ENCODE measurements at places on chromosomes 2 and 18.

- DNase-seq = no peak
These were observed 87.9 kb downstream of the RAD51AP2 start for GRCh38 chr2:17430326-17430725.

- DNase-seq = no peak
These were observed 6.3 kb downstream of the KIAA2012 start for GRCh38 chr2:202079310-202079709.

- no peak for DNase-seq
These were observed 34.0 kb upstream of the SESTD1 start for GRCh38 chr2:179298666-179299065.

GRCh38 chr18:26228562-26229260 lies 2.5 kb downstream of the TAF4B start:
- no peak for DNase-seq

DNA sequence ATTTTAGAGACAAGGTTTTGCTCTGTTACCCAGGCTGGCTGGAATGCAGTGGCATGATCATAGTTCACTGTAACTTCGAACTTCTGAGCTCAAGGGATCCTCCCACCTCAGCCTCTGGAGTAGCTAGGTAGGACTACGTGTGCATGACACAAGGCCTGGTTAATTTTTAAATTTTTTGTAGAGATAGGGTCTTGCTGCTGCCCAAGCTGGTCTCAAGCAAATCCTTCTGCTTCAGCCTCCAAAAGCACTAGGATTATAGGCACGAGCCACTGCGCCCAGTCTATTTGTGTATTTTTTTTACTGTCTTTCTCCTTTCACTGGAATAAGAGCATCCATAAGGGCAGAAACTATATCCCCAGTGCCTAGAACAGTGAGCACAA lies 89.3 kb downstream of the PLEKHM3 start:
- no peak for DNase-seq

DNA sequence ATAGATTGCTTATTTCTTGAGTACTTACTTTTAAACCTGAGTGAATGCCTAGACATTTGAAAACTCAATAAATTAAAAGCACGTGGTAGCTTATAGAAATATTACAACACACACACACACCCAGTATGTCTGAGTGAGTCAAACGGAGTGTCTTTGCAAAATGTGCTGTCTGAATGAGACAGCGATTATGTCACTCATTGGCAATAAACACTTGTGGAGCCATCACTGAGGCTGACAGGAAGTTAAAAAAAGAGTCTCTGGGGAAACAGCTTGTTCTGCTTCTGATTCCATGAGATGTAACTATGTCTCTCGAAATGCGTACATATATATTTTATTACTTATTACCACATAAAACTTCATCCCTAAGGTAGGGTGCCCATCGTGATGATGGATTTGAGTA lies 22.3 kb upstream of the VPS4B start:
- peak; percentile 81 for DNase-seq

GRCh38 chr2:5515693-5516092 lies 176.5 kb upstream of the SOX11 start:
- no peak for DNase-seq

- no peak for DNase-seq
These were observed 10.9 kb downstream of the ALK start for GRCh38 chr2:29910465-29910864.

DNA sequence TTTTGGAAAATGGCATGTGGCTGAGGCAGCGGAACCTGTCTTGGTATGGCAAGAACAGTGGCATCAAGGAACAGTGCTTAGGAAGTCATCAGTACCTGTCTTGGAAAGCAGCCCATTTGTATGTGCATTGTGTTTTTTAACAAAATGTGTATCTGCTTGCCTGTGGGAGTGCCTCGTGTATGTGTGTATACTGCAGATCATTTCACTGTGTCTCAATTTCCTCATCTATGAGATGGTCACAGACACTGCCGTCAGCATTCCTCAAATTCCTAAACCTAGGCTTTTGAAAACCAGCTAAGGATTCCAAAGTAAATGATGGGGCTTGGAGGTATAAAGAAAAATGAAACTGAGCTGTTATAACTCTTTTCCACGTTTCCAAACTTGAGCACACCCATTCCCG lies 441.3 kb downstream of the RND3 start:
- no peak for DNase-seq

DNA sequence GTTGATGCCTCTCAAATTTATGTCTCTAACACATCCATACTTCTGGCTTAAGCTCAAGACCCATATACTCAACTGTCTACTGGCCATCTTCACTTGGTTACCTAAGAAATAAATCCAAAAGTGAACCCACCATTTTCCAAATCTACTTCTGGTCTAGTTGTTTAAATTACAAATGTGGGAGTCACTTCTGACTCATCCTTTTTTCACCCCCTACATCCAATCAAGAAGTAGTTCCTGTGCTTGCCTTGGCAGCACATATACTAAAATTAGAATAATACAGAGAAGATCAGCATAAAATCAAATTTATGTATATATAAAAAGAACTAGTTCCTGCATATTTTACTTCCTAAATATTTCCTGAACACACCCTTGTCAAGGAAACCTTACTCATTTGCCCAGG lies 53.6 kb downstream of the STRN start:
- DNase-seq = no peak

DNA sequence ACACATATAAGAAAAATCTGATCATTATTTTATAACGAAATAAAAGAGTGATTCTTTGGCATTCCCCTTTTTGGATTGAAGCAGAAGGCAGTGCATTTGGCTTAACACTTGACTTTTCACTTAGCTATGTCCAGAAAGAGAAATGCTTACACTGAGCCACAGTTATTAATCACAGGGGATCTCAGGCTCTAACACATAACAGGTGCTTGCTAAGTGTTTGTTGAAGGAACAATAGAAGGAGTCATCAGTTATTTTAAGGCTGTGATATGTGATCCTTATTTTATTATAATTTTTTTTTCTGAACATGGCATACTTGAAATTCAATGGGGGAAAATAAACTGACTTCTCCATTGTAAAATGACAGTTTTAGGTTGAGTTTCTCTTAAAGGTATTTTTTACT lies 209.5 kb downstream of the UBE2E3 start:
- DNase-seq = no peak

- no peak for DNase-seq
These were observed 71.9 kb downstream of the BIN1 start for GRCh38 chr2:127034883-127035611.

GRCh38 chr2:145146691-145147090 lies 626.8 kb upstream of the ZEB2 start:
- no peak for DNase-seq

GRCh38 chr2:231360881-231361371 lies 34.6 kb upstream of the B3GNT7 start:
- peak; percentile 80 for DNase-seq

GRCh38 chr2:47346-47725 lies 1.0 kb upstream of the FAM110C start:
- DNase-seq = no peak

GRCh38 chr2:37708146-37708545 lies 36.7 kb upstream of the CDC42EP3 start:
- peak; percentile 29 for DNase-seq

- DNase-seq = no peak
These were observed 67.3 kb downstream of the NDUFA10 start for GRCh38 chr2:239957681-239958472.

DNA sequence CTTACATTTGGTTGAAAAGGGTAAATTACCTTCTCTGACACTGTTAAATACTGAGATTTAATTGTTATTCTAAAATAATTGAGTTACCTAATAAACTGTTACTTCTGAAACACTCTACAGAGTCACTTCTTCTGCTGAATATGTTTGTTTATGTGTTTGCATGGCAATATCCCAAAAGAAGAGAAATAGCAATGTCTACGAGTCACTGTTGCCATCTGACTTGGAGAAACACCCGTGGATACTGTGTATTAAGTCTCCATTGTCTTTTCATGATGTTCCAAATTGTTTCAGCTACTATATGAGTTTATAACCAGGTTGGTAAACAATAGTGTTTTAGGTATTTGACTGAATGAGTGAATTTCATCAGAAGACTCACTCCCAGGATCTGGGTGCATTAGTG lies 754.2 kb upstream of the ID2 start:
- no peak for DNase-seq

GRCh38 chr2:238974501-238975166 lies 126.7 kb downstream of the TWIST2 start:
- DNase-seq = no peak

- DNase-seq = peak; percentile 41
These were observed 303.6 kb downstream of the SLC8A1 start for GRCh38 chr2:40148334-40148733.

DNA sequence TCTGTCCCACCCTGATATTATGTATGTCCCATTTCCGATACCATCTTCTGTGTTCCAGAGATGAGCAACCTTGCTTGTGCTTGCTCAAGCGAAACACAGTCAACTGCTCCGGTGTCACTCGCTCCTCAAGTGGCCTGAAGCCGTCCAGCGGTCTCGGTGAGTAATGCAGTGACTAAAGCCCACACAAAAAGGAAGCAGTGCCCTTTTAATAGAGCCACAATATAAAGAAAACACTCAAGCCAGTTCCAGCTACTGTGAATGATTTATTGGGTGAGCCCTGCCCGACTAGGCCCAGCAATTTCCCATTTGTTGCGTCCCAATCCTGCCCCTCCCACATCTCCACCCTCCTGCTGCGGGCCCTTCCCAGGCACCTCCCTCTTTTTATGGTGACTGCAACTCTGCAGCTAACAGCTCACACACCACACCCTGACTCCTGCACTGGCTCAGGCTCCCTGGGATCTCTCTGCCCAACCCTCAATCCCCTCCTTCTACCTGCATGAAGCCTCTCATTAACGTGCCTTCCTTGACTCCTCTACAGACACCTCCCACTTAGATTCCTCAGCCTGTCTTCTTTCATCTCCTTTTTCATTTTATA lies 44.2 kb upstream of the DSC1 start:
- DNase-seq = peak; percentile 93

- DNase-seq = peak; percentile 60
These were observed 33.6 kb downstream of the KIDINS220 start for GRCh38 chr2:8803658-8804379.

DNA sequence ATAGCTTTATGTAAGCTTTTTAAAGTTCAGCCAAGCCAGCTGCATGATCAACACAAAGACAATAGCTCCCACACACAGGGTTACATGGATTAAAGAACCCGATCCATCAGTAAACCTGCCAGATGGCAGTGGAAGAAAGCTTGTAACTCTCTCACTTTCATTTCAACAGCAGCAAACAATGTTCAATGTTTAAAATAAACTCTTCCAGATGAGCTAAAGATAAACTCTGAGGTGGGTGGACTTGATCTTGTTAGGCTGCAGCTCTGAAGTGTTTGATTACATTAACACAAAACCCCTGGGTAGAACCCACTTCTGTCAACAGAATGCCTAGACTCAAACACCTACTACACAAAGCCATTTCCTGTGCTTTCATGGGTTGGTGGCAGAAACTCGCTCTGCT lies 13.9 kb downstream of the RDH14 start:
- DNase-seq = no peak

DNA sequence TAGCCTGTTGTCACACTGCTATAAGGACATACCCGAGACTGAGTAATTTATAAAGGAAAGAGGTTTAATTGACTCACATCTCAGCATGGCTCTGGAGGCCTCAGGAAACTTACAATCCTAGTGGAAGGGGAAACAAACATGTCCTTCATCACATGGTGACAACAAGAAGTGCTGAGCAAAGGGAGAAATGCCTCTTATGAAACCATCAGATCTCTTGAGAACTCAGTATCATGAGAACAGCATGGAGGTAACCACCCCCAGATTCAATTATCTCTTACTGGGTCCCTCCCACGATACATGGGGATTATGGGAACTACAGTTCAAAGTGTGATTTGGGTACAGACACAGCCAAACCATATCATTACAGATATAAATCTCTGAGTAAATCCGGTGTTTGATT lies 148.7 kb downstream of the PRPF40A start:
- DNase-seq = peak; percentile 58

DNA sequence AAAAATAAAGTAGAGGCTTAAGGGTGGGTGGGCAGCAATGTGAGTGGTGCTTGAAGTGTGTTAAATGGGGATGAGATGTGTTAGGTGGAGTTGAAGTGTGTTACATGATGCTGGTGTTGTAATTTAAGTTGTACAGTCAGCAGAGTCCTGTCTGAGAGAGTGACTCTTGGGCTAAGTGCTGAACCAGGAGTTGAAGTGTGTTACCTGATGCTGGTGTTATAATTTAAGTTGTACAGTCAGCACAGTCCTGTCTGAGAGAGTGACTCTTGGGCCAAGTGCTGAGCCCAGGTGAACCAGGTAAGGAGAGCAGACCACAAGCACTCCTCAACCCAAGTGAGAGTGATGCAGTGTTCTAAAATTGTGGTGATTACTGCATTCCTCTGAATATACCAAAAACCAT lies 40.6 kb downstream of the LCLAT1 start:
- no peak for DNase-seq

GRCh38 chr18:48192542-48192941 lies 216.6 kb downstream of the ZBTB7C start:
- no peak for DNase-seq

DNA sequence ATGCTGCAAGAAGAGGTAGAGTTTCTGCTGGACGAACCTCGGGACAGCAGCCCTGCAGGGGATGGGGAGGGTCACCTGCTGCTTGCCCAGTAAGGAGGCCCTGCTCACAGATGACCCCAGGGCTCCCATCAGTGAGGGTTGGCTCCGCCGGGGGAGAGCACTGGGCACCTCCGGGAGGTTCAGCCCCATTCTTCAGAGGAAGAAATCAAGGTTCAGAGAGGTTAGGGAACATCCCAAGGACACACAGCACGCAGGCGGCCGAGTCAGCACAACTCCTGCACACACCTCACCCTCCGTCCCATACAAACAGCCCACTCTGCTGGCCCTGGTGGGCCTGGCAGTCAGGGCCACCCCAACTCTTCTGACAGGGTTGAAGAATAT lies 11.7 kb upstream of the CCDC74B start:
- DNase-seq = no peak

DNA sequence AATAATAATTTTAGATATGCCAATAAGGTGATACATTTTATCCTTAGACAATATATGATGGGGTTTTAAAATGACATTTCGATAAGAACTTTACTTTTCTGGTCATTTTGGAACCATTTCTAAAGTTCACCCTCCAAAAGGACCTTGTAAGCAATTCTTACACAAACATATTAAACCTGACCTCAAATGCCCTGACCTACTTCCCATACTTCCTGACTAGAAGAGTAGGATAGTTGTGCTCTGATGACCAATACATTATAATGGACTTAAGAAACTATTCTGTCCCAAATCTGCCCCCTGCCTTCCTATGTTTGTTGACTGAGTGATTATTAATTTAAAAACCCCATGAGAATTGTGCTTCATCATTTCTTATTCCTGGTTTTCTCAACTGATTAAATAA lies 24.6 kb downstream of the GCA start:
- DNase-seq = peak; percentile 18

- no peak for DNase-seq
These were observed 5.7 kb downstream of the RHOB start for GRCh38 chr2:20452551-20452950.
